ENCODE measurements at places on chromosomes 11 and 22.

- DNase-seq = no peak
Observed at GRCh38 chr11:109342261-109342660, 79.7 kb upstream of the C11orf87 start.

- DNase-seq = no peak
Observed at GRCh38 chr22:27816552-27816951, 15.0 kb upstream of the MN1 start.

DNA sequence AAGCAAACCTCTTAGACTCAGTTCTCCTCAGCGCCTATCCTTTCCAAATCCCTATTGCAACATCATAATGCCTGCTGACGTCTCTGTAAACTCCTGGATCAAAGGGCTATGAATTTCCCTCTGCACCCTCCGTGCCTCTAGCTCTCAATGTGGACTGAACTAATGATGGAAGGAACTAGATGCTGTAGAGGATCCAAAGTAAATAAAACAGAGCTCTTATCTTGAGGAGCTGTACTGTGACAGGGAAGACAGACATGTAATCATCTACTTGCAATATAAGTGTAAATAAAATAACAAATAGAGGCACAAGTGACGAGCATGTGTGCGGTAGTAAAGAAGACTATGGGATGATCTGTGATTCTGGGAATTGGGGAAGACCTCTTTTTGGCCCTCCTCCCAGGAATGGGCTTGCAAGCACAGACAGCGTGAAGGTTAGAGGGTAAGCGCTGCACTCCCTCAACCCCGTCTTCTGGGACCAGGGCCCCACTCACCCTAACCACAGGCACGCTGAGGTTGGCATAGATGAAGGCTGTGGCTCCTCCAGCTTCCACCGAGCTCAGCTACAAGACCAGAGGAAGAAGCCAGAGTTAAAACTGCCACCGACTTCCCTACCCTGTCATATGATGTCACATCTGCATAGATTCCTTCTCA is 42.2 kb downstream of the P4HA3 start:
- no peak for DNase-seq

DNA sequence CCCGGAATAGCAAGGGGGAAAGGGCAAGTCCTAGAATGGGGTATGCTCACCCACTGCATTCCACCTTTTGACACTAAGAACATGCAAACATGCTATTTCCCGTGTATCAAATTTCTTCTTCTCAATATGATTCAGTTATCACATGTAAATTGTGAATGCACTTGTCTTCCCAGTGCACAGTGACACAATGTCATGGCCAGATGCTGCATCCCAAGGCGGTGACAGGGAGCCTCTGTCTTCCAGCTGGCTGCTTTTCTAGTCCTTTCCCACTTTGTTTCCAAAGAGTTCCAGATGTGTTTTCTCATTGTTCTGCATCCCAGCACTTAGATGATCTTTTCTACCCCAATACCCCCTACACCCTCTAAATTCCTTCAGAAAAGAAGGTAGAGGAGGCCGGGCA is 12.4 kb downstream of the SLC25A18 start:
- DNase-seq = no peak

DNA sequence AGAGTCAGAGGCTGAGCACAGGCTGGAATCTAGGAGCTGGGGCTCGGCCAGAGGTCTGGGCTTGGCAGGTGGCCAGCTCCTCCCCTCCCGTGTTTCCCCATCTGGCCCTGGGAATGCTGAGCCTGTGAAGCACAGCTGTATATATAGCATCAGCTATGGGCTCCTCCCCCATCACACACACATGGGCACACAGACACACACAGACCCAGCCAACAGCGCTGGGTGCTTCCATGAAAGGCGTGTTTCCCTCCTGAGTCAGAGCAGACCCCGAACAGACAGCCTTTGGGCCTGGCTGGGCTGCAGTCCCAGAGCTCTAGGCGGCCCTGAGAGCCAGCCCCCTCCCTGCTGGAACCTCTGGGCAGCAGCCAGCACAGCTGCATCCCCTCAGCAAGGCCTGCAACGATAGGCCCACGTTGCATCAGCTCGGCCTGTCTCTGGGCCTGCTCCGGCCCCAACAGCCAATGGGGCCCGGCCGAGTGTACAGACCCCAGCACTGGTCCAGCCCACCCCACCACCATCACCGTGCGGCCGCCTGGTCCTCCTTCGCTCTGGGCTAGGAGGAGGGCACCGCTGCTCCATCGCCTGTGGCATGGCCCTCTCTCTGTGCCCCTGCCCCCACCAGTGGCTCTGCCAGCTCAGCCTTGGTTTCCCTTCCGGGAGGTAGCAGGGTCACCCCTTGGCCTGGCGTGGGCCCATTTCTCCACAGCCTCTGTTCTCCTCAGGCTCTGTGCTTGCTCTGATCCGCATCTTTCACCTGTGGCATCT is 7.6 kb upstream of the SERPINH1 start:
- DNase-seq = no peak

Measured in GM19239 (cell line).